ENCODE measurements at places on chromosomes 2 and 18.

DNA sequence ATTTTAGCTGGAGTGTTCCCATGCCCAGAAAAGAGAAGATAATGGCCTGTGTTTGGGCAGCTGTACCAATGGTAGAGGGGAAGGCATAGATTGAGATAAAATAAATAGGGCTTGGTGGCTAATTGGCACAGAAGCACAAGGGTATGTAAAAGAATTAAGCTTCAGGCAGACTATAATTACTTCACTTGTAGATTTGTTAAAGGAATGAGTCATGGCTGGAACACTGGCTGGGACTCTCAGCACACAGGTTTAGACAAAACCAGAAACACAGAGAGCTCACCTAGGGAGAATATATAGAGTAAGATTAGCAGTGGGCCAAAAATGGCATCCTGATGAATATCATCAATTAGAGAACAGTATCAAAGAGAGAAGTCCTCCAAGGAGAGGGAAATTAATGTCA is 198.3 kb upstream of the FIGN start:
- DNase-seq = no peak

DNA sequence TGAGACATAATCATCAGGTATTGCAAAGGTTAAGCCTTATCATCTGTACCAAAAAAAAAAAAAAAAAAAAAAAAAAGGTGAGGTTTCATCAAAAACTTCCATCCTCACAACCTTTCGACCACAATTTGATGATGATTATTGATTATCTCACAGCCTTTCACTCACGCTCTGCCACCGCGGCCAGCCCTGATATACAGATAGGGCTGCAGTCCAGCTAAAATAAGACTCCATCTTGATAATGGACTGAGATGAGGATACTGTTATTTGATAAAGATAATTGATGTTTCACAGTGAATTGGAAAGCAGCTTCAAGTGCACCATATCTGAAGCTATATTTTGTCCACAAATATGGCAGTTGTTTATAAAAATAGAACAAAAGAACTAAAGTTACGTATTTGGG is 159.7 kb upstream of the BOD1L2 start:
- DNase-seq = no peak

- no peak for DNase-seq
These were observed 39.1 kb downstream of the NTSR2 start for GRCh38 chr2:11630855-11631254.

- DNase-seq = no peak
These were observed 1.0 kb upstream of the REV1 start for GRCh38 chr2:99490623-99491461.

DNA sequence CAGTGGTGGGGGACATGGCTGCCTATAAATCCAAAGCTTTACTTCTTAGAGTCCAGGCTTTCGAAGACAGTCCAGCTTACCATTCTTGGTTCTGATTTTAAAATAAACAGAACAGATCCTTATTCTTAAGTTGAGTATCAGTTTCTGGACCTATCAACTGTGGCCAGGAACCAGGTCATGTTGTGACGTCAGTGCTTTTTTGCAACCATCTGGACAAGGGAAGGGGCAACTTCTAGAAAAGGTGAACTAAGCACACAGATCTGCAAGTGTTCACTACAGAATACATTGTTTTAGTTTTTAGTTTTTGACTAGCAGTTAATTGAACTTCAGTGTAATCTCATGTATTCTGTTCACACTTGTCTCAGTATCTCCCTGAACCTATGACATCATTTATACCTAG is 326.0 kb upstream of the MGAT5 start:
- DNase-seq = no peak
